ENCODE measurements at places on chromosomes 2 and 18.

- DNase-seq, result no peak
Observed at GRCh38 chr18:27378431-27379095, 193.5 kb upstream of the CHST9 start.

DNA sequence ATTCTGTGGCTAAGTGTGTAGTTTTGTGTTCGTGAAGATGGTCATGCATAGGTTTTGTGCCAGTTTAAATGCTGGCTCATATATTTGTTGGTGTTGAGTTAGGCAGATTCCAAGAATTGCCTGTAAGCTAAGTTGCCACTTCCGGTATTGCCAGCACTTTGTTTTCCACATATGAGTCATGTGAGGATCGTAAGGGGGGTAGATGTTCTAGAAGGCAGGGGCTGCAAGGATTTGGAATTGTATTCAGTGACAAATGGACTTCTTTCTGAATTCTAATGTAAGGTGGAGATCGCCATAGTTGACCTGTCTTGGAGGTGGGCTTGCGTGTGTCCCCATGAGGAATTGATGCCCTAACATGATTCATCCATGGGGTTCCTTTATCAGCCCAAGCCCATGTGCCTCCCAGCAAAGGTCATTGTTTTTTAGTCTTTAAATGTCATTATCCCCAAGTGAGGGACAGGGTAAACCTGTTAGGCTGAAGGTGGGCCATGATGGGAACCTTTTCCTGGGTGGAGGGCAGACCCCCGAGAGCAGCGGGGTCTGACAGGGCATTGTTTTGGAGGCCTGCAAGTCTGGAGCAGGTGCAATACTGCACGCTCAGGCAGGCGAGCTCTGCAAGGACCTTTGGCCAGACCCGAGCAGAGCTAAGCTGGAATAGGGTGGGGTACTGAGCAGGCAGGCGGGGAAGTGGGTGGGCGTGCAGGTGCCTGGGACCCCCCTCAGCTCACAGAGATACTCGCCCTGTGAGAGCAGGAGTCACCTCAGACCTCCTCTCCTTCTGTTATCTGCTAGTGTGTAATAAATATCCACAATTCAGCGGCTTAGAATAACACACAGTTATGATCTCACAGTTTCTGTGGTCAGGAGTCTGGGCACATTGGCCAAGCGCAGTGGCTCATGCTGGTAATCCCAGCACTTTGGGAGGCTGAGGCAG lies 77.4 kb downstream of the LRRFIP1 start:
- DNase-seq, result no peak

- no peak for DNase-seq
Observed at GRCh38 chr2:101796825-101797600, 99.5 kb downstream of the MAP4K4 start.

- DNase-seq, result no peak
Observed at GRCh38 chr18:59145055-59145454, 5.4 kb downstream of the SEC11C start.

DNA sequence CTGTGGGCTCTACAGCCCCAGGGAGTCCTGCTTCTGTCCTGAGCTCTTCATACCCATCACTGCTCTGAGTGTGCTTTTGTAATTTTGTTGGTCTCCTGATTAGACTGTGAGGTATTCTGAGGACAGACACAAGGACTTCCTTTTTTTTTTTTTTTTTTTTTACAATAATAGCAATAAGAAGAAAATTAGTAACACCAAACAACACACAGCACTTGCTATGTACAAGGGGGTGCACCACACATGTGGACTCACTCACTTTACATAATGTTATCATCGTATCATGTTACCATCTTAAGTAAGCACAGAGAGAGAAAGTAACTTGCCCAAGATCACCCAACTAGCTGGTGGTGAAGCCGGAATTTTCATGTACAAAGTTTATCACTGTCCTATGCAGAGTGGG lies 34.6 kb downstream of the MBP start:
- DNase-seq, result no peak

GRCh38 chr2:159066541-159067156 lies 98.2 kb downstream of the TANC1 start:
- no peak for DNase-seq

DNA sequence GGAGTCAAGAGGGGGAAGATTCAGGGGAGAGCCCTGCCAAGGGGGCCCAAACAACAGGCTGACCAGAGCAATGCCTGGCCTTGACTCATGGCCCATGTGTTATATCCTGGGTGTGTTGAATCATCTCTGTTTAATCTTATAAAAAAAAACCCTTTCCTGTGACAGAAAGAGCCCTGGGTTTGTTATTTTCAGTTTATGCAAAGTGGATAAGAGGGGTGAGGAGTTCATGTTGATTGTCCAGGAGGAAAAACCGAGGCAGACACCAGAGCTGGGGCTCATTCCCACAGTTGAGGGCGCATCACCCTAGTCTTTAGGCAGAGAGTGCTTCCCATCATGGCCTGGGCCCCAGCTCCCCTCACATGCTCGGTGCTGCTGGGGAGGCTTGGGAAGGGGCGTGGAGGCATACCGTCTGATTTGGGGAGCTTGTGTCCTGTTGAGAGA lies 30.9 kb upstream of the IL37 start:
- DNase-seq, result no peak

DNA sequence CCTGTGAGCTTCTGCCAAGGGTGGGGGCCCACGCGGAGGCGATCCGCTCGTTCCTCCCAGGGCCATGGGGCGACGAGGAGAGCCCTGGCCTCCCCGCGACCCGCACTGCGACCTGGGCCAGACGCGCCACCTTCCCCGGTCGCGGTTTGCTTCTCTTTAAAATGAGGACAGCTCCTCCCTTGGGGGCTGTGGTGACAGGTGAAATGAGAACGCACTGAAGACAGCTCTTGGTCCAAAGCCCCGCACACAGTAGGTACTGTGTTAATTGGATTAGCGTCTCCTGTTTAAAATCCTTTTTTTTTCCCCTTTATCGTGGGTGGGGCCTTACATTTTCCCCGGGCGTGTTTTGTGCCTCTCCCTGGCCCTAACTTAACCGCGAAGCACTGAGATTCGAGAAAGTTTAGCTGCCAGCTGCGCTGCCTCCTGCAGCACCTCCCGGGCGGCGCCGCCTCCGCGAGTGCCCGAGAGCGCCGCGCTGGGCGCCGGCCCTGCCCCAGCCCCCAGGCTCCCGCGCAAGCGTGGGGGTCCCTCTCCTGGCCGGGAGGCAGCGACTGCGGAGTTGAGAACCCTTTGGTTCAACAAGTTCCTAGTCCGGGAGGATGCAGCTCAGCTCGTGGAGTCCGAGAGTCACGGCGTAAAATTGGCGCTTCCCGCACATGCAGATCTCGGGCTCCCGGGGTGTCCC lies 1.1 kb downstream of the HPCAL1 start:
- no peak for DNase-seq

DNA sequence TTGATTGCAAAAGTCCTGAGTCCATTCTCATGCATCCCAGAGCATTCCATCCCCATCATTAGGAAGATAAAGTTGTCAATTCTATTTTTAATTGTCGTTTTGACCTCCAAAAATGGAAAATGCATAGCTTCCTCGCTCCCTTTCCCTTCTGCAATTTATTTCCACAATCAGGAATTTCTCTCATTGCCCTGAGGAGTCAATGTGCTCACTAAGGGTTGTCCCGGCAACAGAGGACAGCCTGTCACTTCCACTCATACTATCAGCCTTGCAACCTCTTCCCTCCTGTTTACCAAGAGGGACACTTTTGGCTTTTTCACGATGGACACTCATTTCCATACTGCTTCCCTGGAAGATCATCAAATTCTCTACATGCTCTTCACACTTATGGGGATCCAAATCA lies 164.8 kb downstream of the MYO5B start:
- no peak for DNase-seq
